NCI-H187 treated with DMSO at 0.1 percent for 48 hours (cell line): ENCODE measurements at places on chromosomes 4 and X.

DNA sequence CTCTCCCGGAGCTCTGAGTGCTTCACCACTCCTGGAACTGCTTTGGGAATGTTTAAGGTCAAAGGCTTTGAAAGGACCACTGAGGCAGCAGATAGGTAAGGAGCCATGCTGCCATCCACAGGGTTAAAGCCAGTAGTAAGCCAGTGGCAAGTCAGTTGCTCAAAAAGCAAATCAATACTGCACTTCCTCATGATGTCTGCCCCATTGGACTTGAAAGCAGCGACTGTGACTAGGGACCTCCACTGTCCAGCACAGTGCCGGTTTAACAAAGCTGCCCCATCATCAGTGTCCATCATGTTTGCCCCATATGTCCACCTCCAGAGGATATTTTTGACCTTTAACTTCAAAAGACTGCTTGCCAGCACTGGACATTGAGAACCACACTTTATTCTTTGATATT is 49.9 kb upstream of the FGF13 start:
- DNase-seq = no peak

DNA sequence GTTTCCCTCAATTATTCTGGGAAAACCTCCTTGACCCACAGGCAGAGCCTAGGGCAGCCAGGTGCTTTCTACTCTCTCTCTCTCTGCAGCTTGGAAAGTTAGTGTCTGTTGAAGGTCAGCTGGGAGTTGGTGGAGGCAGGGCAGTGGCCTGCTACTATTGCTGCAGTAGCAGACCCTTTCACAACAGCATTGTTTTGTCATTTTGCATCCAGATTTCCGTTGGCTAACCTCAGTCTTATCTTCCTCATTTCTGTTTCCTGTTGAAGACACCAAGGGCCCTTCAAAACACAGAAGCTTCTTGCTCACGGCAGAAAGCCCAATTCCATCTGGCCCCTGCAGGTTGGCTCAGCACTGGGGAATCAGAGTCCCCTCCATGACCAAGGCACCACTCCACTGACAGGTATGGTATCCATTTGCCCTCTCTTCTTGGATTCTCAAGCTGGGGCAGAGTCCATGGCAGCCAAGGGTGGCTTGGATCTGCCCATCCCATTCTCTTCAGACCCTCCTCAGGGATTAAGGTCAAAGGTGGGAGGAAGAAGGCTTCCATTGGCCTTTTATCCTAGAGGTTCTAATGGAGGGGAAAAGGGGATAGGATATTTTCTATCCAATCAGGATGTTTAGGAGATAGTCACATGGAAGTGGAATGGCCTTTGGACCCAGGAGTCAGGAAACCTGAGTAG is 24.6 kb downstream of the VSIG4 start:
- DNase-seq = no peak

DNA sequence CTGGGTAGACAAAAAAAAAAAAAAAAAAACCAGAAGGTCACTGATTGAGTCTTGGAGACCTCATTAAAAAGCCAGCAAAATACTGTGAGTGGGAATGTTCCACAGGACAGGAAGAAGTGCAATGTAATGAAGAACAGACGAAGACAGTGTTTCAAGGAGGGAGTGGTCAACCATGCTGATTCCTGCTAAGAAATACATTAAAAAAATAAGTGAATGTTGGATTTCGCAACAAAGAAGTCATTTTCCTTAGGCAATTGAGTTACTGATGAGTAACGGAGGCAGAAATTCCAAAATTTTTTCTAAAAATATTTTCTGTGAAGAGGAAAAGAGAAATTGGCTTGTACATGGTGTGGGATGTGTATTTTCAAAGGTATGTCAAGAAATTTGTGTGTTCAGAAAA is 94.3 kb upstream of the FAM47B start:
- DNase-seq = no peak

GRCh38 chr4:184474263-184475095 is at the start of gene IRF2:
Gene IRF2 (minus strand): TSS chr4:184474550. CDS start chr4:184429064, 45,486 bp downstream.
- peak; percentile 62 for DNase-seq

DNA sequence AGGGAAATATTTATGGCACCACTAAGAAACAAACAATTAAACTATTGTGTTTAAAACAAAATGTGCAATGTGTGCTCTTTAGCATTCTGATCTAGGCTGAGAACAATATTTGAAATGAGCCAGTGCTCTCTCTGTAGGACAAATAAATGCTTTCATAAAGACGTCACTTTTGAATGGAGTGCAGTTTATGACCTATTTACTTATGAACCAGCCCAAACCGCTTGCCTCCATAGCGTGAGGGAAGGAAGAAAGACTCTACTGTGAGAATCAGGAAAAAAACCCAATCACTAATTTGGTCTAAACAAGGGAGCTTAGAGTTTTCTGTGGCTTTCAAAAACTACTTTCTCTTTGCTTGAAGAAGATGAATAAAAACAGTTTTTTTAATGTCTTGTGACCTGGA is 39.4 kb downstream of the SAT1 start:
- no peak for DNase-seq

DNA sequence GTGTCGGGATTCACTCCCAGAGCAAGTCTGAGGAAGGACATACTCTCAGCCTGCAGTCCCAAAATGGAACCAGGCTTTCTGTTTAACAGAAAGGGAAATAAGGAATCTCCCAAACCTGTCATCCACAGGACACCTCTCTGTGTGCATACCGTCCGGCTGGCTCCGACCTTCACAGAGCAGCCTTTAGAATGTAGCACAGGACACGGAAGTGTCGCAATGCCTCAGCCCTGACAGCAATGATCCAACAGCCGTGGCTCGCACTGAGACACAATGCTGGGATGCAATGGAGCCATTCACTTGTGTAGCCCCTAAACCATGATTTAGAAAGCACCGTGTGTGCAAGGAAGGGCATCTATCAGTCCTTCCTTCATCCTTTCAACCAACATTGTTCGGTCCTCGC is 15.5 kb upstream of the HELT start:
- DNase-seq = no peak

DNA sequence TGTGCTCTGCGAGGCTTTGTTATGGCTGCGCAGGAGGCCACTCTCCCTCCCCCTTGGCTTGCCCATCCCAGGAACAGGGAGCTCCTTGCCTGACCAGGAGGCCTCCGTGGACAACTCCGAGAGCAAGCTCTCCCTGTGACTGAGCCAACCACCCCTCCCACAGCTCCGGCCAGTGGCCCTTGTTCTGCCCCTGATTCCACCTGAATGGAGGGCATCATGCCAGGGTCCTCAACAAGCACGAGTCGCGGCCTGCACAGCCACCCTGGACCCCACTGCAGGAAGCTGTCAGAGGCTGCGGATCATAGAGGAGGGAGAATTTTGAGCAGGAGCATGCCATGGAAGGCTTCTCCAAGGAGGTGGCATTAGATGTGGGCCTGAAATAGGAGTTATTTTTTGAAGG is 44.8 kb upstream of the GRPEL1 start:
- DNase-seq = no peak

DNA sequence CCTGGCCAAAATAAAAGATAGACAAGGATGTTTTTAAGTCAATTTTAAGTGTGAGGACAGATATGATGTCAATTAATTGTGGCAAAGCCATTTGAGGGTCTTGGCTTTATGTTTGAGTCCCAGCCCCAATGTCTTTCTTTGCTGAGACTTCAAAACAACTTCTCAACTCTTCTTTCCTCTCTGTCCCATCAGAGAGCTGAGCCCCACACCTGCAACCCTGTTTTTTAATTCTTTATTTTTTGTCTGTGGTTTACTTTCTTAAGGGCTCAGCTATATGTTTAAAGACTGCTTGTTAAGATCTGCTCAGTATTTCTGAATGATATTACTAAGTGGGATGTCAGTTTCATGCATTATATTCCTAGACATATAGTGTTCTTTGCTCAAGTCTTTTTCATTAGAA is 164.3 kb downstream of the HS3ST1 start:
- no peak for DNase-seq

DNA sequence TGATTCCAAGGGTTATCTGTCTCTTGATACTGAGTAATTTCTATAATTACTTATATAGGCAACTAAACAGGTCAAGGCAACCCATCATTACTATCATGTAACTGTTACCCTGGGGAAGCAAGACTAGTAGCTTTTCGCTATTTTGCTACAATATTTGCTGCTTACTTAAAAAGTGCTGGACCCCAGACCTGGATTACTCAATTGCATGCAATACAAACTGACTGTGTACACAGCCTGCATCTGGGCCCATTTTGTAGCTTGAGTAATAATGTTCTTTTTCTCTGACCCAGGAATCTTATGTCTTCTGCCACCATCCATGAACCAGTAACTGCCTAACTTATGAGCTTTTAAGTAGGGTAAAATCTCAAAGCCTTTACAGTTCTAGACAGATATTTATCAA is 53.4 kb downstream of the CNOT6L start:
- no peak for DNase-seq

GRCh38 chr4:76212851-76213414 is 691 bp downstream of the SCARB2 start:
- no peak for DNase-seq

DNA sequence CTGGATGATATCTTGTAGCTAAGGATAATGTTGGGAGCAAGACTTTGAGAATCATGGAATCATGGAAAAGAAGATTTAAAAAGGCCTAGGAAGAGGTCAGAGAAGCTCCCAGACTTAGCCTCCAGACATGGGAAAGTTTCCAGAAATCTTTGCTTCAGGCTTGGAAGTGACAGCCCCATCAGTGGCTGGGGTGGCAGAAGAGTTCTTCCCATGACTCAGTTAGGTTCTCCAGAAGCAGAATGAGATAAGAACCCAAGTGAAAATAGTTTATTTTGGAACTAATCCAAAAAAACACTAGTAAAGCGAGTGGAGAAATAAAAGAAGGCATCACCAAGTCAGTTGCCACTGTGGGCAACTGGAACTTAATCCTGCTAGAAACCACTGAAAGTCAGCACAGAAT is 506.9 kb downstream of the MID1IP1 start:
- DNase-seq = no peak

- DNase-seq = no peak
These were observed 69.3 kb downstream of the BTC start for GRCh38 chr4:74724979-74725378.

DNA sequence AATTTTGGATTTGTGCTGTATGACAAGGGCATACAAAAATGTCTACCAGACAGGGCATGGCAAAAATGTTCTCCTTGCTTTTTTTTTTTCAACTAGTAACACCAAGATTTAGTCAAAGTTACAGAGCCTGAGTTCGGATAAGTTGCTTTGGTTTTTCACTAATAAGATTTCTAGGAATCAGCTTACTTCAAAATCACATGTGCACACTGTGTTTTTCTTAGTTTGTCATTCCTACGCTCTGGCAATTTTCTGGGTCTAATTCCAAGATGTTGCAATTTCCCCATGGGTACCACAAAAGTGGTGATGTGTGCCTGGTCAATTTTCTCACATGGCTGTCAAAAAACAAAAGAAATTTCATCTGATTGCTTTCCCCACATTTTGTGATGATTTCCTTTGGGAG is 6.3 kb downstream of the C1QTNF7 start:
- no peak for DNase-seq

- no peak for DNase-seq
These were observed 6.9 kb downstream of the CXCL10 start for GRCh38 chr4:76016393-76016792.

DNA sequence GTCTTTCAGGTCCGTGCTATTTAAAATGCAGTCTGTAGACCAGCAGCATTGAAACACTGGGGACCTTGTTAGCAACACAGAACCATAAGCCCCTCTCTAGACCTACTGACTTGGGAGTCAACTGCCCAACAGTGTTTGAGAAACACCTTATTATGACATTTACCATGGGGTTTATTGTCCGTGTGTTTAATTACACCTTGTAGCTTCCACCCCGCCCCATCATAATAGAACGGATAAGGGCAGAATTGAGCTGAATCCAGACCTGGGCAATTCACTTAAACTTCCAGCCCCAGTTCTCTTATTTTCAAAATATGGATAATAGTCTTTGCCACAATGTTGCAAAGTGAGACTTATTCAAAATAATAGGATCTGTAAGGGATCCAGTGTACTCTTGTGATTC is 30.6 kb upstream of the CLNK start:
- DNase-seq = no peak

- DNase-seq = no peak
These were observed 587.3 kb downstream of the TMA16 start for GRCh38 chr4:164081801-164082200.

GRCh38 chrX:36867143-36867542 is 141.0 kb upstream of the FAM47C start:
- DNase-seq = no peak

- DNase-seq = no peak
These were observed 2230.7 kb downstream of the PCDH7 start for GRCh38 chr4:32950866-32951265.

GRCh38 chrX:30905321-30905720 is 16.3 kb upstream of the TAB3 start:
- DNase-seq = no peak

DNA sequence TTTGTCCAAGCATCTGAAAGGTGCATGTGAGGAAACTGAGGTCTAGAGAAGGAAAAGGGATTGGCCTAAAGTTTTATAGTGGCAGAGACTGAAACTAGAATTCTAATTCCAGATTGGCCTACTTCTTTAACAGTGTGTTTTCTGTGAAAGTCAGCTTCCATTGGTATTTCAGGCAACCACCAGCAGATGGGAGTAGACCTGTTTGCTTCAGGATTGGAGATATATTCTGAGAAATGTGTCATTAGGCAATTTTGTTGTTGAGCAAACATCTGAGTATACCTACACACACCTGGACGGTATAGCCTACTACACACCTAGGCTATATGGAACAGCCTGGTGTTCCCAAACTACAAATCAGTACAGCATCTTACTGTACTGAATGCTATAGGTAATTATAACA is 207.3 kb upstream of the RADX start:
- DNase-seq = no peak

DNA sequence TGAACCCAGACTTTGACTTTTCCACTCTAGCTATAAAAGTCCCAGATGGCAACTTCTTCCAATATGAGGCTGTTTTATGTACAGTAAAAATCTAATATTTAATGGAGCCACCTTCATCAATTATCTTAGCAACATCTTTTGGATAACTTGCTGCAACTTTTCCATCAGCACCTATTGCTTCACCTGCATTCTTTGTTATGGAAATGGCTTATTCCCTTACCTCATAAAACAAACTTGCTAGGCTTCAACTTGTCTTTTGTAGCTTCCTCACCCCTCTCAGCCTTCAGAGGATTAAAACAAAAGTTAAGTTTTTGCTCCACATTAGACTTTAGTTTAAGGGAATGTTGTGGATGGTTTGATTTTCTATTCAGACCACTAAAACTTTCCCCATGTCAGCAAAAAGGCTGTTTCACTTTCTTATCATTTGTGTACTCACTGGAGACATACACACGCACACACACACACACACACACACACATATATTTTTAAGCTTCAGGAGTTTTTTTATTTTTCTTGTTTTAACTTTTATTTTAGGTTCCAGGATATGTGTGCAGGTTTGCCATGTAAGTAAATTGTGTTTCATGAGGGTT is 1296.1 kb upstream of the PABPC4L start:
- no peak for DNase-seq

- DNase-seq = no peak
These were observed 371.2 kb downstream of the AFF2 start for GRCh38 chrX:148871422-148872160.

DNA sequence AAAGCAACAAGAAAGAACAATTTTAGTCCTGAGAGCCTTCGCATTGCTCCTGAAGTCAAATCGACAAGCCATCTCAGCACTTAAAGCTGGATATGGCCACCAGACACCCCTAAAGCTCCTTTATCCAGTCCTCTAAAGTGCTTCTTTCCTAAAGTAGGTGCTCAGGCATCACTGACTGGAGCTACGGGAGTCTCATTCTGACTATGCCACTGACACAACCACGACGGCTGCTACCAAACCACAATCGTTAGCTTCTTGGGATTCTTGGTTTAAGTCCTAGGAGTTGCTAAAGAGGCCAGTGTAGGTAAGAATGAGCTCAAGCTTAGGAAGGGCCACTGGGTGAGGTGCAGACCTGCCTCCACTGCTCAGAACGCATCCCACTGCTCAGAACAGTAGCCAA is 1.0 kb downstream of the SLC10A6 start:
- DNase-seq = no peak
